ENCODE measurements at places on chromosomes 6 and 20.
A peak's percentile ranks its signal among the peaks of the same experiment; 100 is the strongest.

DNA sequence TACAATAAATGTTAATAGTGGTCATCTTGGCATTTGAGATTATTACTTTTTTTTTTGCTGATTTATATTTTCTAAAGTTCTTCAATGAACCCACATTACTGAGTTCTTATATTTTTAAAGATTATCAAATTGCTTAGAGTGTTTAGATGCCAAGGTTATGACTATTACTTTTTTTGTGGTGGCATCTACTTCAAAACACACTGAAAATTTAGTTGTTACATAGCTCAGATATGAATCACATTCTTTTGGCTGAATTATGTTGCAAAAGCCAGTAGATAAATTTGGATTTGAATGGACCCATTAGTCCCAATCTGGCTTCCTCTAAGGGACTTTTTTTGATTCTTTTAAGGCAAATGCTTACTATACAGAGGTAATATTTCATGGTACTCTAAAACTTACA is 8.9 kb downstream of the UTRN start:
- DNase-seq: no peak

- no peak for DNase-seq
These were observed 95.3 kb upstream of the SGK1 start for GRCh38 chr6:134413241-134413643.

DNA sequence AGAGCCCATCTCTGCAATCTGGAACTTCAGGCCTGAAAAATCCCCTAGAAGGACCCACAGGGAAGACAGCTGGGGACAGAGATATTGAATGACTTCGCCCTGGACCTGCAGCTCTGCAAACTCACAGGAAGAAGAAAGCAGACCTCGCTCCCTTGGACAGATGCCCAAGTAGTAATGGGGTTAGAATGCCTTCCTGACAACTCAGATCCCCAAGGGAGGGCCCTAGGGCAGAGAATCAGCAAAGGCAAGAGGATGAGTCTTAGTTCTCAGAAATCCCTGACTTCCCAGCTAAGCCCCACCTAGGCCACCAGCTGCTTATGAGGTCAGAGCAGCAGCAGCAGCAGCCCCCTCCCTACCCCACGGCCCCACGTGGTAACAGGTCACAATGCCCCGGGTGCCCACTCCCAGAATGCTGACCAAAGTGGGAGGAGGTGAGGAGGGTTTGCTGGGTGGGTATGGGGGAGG is at the start of gene C20orf141:
C20orf141 (plus strand) TSS at position 401 of the 465 bp plus-strand sequence. CDS start 198 bp downstream, outside the sequence.
- no peak for DNase-seq

DNA sequence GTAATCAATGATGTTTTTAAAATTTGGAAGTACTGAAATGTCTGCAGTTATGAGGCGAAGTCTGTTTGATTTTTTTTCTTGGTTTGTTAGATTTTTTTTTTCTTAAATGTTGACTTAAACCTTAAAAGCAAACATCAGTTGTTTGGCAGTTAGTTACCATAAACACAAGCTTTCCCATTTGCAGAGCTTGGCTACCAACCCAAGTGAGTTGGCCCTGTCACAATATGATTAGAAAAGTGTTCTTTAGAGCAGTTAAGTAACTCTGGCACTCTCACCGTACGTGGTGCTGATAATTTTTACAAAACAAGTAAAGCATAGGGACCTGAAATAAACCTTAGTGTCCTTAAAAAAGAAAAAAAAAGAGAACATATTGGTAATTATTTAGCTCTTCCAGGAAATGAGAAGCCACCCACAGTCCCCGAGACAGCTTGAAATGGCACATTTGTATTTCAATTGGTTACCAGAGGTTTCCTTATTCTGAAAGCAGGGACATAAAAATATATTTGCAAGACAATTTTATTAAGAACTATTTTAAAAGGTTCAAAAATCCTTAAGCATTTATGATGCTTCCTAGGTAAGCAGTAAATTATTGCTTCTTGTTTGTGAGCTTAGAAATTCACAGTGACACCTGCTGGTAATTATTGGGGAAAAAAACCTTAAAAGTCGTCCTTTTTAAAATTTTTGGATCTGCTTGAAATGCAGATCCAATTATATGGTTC is 3.9 kb downstream of the HEY2 start:
- DNase-seq: no peak

- DNase-seq: no peak
These were observed 98.0 kb downstream of the KIF16B start for GRCh38 chr20:16475225-16475624.

DNA sequence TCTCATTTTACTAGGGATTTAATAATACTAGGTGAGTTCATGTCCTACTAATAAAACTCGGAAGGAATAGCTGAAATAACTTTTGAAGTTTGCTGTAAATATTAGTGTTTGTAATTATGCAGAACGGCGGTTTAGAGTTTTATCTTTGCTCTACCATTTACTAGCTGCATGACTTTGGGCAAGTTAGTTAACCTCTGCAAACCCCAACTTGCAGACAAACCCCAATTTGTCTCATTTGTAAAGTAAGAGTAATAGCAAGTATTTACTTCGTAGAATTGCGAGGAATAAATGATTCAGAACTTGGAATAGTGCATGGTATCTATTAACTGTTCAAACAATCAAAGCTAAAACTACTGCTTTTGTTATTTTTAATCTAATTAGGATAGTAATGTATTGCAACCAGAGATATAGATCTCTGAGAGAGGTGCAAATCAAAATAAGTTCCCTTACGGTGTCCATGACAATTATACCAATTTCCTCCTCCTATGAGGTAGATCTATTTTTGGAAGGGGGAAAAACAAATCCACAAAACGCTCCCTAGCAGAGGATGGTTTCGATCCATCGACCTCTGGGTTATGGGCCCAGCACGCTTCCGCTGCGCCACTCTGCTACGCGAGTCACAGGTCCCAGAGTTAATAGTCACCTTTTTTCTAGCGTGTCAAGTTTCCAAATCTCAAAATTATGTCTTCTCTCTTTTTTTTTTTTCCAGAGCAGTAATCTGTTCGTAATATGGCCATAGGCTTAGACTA is 35.1 kb upstream of the BTN3A2 start:
- no peak for DNase-seq

DNA sequence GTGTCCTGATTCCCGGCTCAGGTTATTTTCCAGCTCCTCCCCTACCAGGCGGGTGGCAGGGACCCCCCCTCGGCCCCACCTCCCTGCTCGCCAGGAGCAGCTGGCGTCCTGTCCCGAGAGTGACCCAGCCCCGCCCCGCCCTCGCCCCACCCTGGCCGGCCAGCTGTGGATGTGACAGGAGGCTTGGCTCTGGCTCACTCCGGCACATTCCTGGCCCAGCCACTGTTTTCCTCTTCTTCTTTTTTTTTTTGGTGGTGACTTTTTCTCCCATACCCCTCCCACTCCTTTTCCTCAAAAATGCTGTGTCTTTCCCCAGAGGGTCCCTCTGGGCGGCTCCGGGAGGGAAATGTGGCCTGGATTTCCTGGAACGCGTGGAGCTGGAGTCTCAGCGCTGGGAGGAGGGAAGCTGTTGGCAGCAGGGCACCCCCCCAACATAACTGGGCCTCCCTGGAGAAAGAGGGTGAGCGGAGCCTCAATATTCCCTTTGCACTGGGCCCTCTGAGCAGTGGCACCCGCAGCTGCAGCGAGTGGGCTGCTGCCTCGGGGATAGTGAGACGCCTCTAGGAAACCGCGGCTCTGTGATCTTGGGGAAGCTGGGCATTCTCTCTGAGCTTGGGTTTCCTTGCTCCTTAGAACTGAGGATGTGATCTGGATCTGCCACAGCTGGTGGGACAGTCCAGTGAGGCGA is 28.3 kb upstream of the CSNK2A1 start:
- no peak for DNase-seq

DNA sequence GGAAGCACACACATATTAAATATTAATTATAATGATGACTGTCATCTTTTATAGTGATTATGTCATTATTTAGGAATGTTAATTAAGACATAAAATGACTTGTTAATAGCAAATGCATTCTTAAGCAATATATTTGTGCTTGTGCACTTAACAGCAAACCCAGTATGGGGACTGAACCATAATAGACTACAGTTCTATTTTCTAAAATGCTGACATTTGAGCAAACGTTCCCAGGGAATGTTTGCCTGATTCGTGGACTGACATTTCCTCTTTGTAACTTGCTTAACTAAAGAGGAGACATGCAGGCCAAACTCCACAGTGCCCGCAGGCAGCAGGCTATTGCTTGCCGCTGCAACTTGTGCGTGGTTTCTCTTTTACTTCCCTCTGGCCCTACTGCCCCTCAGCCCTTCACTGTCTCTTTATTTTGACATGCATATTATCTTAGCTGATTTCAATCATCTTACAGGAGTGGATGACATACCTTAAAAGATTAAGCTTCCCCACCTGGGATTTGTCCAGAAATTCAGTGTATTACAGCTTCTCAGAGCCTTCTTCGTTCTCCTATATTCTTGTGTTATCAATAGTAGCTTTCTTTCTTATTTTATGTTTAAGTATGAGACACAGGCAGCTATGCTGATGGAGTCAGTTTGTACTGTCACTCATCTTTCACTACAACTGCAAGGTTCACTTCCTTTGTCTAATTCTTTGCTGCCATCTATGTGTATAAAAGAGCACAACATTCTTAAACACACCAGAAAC is 141.5 kb downstream of the GMDS start:
- DNase-seq: no peak

- no peak for DNase-seq
These were observed 5.4 kb downstream of the SMAP1 start for GRCh38 chr6:70673054-70673453.

- DNase-seq: no peak
These were observed 54.4 kb downstream of the FKBP5 start for GRCh38 chr6:35634316-35634715.

DNA sequence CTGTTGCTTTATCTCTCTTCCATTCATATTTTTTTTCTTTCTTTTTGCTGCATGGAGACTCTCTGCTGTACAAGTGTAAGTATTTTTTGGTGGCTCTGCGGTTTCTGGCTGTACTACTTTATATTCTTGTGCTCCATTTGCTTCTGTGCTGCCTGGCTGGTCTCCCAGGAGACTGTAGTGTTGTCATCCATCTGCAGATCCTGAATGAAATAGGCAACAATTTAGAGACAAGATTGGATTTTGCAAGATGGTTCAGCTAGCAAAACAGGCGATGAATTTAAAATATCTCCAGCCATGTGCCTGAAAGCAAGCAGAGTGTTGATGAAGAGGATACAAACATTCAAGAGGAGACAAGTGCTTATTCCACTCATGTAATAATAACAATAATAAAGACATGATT is 75.1 kb upstream of the SCGN start:
- no peak for DNase-seq

- no peak for DNase-seq
These were observed 134.4 kb upstream of the TOP1 start for GRCh38 chr20:40894237-40894630.

- DNase-seq: no peak
These were observed 193.1 kb downstream of the DLL1 start for GRCh38 chr6:170097505-170098427.

DNA sequence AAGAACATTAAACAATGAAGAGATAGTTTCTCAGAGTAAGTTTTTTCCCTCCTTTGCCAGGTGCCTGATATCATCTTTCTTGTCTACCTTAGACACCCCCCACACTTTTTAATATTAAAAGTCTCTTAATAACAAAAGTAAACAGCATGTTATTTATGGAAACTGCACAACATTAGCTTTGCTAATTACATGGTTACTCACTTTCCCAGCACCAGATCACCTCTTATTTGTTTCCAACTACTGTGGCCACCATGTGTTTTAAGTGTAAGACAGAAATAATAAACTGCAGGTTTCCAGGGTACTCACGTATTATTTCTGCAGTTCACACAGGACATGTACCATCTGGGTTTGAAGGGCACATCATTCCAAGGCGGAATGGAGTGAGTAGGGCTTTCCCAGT is 125.0 kb downstream of the TRMT11 start:
- DNase-seq: no peak

DNA sequence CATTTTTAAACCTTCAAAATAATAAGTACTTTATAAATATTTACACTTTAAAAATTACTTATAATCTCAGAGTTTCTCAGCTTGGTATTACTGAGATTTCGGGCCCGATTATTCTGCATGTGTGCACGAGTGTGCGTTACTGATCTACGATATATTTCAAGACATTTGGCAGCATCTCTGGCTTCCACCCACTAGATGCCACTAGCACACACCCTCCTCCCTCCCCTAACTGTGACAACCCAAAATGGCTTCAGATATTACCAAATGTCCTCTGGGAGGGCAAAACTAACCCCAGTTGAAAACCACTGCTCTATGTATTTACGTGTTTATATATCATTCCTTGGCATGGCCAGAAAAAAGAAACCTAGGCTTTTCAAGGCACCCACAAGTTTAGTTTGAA is 95.9 kb downstream of the FYN start:
- no peak for DNase-seq

- DNase-seq: no peak
These were observed 220.3 kb downstream of the NRN1 start for GRCh38 chr6:5786321-5786968.

DNA sequence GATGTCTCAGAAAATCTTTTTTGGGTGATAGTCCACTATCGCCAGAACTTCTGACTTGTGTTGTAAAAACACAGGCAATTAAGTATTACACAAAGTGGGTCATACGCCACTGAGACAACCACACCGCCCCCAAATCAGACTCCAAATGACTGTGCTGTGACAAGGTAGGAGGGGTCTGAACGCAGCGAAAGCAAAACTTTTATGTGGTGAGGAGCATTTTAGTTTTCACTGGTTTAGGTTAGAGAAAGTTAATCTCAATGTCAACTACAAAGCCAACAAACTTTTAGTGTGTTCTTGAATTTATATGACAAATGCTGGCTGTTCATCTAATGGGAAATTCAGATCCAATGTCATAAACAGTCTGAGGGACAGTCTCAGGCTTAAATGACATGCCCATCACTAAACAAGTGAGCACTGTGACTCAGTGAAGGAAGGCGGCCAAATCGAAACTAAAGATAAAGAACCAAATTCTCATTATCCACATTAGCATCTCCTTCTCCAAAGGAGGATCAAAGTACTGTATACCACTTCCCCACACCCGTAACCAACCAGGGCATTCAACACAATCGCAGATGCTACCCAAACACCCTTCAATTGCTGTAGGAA is 186.7 kb downstream of the GJA10 start:
- peak; percentile 75 for DNase-seq

DNA sequence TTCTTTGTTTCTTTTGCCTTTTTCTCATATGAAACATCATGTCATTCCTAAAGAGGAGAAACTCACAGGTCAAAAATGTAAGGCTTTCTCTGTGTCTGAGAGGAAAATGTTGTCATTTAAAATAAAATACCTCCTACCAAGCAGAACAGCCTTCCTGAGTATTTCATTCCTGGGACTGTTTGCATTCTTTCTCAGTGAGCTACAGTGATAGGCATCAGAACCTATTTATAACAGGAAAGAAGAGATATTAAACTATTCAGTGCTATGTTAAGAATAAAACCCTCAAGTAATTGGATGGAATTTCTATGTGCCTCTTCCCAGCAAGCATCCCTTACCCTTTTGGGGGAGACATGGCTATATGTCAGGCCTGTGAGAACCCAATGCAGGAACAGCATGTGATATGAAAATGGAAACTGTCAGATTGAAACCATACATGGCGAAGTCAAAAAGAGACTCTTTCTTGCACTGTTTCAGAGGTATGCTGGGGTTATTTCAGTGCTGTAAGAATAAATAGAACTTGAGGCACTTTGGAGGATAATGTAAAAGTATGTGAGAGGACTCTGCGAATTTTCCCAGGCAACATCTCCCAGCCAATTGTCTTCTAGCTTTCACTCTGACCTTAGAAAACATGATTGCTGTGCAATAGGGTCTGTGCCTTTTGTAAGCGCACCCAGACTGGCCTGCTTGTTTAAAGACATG is 133.8 kb upstream of the CCN2 start:
- DNase-seq: no peak

Data from stimulated activated CD8-positive, alpha-beta memory T cell treated with anti-CD3 and anti-CD28 coated beads, Interleukin-15, amount 100 ng/mL, for 4 hours (primary cell).